ENCODE measurements at places on chromosomes 6 and 20. TPM values are rescaled to one million over a fixed set of nuclear protein-coding genes. Genes with fewer than 3 reads are reported as not detected.

SLC4A11 gene
- total RNA-seq = 0.51 TPM

PNLDC1 gene
- total RNA-seq = not detected

SLC17A3 gene
- total RNA-seq = not detected

BTN1A1 gene
- not detected for total RNA-seq

WFDC13 gene
- total RNA-seq = not detected

CGA gene
- total RNA-seq = not detected

TOMM6 gene
- 54.7 TPM for total RNA-seq

GRCh38 chr20:50355590-50356524, 154.3 kb upstream of the PTPN1 start:
- DNase-seq = no peak

DNA sequence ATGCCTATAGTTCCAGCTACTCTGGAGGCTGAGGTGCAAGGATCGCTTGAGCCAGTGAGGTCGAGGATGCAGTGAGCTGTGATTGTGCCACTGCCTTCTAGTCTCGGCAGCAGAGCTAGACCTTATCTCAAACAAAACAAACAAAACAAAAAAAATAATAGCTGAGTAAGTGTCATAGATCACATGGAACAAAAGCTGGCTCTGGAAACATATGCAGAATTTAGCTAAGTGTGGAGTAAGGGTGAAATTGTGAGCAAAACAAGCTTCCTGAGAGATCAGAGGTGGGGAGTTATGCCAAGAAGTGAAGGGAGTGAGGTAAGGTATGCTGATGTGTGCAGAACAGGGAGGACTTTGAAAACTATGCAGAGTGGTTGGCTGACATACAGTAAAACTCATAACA, 18.7 kb downstream of the SGK1 start:
- peak; percentile 90 for DNase-seq

DNA sequence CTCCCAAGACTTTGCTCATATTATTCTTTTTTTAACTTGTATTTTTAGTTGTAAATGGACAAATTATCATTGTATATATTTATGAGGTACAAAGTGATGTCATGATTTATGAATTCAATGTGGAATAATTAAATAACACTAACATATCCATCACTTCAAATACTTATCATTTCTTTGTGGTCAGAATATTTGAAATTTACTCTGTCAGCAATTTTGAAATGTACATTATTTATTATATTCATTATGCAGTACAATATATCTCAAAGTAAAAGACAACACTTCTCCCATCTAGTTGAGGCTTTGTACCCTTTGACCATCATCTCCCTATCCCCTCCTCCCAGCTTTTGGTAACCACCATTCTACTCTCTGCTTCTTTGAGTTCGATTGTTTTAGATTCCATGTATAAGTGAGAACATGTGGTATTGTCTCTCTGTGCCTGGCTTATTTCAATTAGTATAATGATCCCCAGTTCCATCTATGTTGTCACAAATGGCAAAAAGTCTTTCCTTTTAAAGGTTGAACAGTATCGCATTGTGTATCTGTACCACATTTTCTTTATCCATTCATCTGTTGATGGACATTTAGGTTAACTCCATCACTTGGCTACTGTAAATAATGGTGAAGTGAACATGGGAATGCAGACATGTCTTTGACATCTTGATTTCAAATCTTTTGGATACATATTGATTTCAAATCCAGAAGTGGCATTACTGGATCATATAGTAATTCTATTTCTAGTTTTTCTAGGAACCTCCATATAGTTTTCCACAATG, 197.2 kb downstream of the KIF6 start:
- DNase-seq = no peak

GRCh38 chr6:143482593-143482992, 28.9 kb downstream of the FUCA2 start:
- DNase-seq = peak; percentile 5

GRCh38 chr6:107495196-107495643, 5.3 kb downstream of the SOBP start:
- no peak for DNase-seq

DNA sequence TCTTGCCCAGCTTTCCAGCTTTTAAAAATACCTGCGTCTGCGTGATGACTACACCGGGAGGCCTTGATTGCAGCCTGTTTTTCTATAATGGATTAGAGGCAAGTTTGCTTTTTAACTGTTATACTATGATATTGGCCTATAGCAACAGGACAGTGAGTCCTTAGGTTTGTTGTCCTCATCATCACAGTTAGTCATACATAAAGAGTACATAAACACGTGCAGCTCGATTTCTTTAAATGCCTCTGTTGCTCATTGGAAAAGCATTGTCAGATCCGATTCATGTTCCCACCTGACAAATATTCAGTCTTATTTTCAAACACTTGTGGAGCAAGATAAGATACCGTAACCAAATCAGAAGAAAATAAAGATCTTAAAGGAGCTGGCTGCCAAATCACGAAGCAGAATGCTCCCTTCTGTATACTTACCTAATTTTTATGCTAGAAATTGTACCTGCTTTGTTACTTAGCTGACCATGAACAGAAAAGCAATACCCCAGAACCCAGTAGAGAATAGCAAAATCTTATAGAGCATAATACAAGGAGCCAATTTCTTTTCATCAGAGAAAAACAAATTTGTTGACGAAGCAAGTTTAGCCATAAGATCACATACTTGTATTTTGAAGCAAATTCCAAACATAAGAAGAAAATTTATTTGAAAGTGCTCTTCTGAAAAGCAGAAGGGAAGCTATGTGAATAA, 100.4 kb downstream of the TMEM200A start:
- peak; percentile 44 for DNase-seq

GRCh38 chr6:8006208-8006607, 58.0 kb downstream of the BLOC1S5 start:
- DNase-seq = peak; percentile 60

- DNase-seq = peak; percentile 10
Measured at GRCh38 chr6:164152611-164153010, 738.1 kb downstream of the QKI start.

DNA sequence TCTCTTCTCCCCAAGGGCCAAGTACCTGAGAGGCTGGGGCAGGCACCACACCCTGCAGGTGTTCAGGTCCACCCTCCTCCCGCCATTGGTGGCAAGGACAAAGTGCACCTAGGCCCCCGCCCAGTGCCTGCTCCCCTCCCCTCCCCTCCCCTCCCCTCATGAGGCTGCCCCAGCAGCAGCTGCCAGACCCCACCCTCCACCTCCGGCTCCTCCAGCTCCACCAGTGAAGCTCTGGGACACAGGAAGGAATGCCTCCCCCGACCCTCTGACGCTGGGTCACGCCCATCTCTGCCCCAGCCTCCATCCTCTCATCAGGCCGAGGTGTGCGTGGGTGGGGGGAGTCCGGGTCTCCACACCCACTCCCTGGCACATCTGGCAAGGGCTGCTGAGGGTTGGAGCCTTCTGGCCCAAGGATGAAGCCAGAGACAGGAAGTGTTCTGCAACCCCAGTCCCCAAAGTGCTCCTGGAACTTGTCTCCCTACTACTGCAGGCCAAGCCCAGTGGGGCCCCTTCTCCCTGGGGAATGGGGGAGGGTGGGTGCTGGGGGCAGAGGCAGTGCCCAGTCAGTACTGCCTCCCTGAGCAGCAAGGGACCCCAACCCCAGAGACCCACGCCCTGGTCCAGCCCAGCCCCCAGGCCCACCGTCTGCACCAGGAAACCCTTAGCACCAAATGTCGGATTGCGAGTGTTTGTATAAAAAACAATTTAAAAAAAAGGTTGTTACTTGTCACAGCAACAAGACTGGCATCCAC, 1.6 kb upstream of the UCKL1 start:
- DNase-seq = no peak

GRCh38 chr20:12936020-12936419, 72.8 kb upstream of the SPTLC3 start:
- no peak for DNase-seq

DNA sequence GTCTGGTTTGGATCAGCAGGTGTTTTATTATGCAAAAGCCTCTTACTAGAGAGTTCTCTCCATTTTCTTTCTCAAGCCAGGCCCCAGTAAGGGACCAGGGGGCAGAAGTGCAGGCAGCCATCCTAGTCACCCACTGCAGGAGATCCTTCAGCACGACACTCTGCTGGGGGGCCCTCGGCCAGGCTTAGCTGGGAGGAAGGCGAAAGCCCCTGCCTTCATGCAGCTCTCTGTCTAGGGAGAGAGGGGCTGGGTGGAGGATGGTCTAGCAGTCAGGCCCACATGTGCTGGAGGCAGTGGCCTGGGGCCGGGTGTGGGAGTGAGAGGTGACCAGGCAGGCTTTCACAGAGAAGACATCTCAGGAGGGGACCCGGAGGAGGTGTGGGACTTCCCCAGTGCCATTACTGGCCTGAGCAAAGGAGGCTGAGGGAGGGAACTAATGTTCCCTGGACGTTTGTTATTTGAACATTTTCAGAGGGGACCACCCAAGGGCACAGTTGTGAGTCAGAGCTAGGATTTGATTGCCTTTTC, 33.5 kb upstream of the VSTM2L start:
- DNase-seq = no peak

- DNase-seq = no peak
Measured at GRCh38 chr6:161561908-161562307, 288.0 kb upstream of the AGPAT4 start.

DNA sequence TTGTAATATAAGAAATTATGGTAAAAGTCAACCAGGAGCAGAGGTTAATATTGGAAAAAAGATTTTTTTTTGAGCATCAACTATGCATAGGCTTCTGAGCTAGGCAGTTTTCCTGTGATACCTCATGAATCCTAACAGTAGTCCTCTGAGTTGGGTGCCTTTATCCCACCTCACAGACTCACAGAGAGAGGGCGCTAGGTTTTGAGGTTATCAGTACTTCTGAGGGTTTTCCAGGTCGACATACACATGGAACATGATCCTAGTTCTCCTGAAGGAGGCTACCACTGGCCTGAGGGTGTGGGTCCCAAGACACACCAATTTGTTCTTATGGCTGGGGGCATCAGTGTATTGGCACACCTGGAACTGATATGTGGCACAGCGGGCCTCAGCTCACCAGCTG, 358.8 kb upstream of the JAG1 start:
- no peak for DNase-seq

DNA sequence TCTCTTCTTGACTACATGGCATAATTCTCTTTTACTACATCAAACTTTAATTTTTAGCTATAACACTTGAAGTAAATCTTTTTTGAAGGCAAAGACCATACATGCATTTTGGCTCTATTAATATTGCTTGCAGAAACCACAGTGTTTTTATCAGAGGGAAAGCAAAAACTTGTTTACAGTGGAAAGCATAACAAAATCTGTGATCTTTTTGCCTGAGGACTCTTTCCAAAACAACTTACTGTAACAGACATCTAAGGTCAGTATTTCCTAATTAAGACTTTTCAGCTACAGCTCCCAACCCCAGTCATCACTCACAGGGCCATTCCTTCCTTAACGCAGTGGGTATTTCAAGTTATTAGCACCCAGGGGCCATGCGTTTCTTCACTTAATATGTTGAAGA, 274.7 kb downstream of the CDKAL1 start:
- DNase-seq = no peak

- DNase-seq = no peak
Measured at GRCh38 chr20:20184149-20184548, 131.8 kb downstream of the CFAP61 start.

DNA sequence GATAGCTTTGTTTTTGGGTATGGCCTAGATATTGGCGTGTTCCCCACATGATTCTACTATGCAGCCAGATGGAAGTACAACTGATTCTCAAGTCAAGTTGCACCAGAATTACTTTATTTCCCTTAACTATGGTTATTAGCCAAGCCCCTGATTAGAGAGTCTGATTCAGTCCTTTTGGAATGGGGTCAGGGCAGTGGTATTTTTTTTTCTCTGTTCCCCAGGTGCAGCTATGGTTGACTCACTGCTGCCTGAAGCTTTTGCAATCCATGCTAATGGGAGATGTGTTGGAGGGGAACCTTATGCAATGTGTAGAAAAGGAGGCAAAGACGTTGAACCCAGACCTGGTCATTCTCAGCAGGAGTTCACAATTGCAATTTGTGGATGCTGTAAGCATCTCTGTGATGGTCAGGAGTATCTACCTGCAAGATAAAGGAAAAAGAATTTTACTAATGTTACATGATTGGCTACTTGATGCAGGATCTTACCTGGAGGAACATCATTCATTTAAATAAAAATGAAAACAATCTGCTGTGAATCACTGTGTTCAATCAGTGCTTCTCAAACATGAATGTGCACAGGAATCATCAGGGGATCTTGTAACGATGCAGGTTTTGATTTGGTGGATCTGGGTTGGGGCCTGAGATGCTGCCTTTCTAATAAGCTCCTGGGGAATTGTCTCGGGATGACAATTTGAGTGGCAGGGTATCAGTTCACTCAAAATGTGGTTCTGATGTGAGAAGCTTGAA, 49.4 kb downstream of the PFDN4 start:
- DNase-seq = peak; percentile 95

DNA sequence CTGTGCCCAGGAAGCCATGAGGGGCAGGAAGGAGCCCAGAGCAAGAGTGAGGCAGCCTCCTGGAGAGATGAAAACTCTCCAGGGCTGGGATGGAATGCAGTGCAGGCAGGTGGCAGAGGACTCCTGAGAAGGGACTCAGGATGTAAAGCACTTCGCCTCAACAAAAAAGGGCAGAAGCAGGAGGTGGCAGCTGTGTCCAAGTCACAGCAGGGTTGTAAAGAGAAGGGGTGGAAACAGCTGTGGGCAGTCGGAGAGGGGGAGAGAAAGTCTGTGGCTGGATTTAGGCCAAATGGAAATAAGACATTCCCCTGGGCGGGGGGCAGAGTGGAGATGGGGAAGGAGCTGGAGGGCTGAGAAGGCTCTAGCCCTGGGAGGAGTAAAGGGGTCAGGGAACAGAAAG, 34.9 kb downstream of the CYP21A2 start:
- no peak for DNase-seq

GRCh38 chr20:25690427-25690826, 6.2 kb downstream of the ZNF337 start:
- DNase-seq = no peak

- no peak for DNase-seq
Measured at GRCh38 chr20:61835791-61836350, 229.8 kb downstream of the TAF4 start.

DNA sequence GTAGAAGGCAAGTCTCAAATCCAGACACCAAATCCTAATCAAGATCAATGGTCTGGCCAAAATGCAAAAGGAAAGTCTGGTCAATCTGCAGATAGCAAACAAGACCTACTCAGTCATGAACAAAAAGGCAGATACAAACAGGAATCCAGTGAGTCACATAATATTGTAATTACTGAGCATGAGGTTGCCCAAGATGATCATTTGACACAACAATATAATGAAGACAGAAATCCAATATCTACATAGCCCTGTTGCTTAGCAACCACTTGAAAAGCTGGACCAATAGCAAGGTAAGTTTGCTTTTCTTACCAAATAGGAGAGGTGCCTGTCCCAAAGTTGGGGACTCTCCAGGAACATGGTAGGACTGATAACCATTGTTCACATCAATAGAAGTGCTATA, 2.0 kb downstream of the SEMG2 start:
- DNase-seq = no peak

DNA sequence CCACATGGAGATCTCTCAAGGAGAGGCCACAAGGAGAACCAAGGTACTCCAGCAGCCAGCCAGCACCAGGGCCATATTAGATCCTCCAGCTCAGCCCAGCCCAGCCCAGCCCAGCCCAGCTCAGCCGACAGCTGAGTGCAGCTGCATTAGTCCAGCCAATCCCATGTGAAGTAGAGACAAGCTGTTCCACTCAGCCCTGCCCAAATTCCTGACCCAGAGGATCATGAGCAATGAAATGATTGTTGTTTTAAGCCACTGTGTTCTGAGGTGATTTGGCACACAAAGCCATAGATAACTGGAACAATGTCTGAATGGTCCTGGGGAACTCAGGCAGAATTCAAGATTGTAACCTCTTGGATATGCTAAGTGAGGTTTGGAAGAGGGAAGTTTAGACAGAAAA, 59.5 kb upstream of the BMP2 start:
- peak; percentile 89 for DNase-seq

Data from fibroblast of lung (primary cell).